ENCODE measurements at places on chromosomes 3 and 15. TPM values are rescaled to one million over a fixed set of nuclear protein-coding genes. Genes with fewer than 3 reads are reported as not detected.

- no peak for DNase-seq
These were observed 116.8 kb upstream of the CNTN6 start for GRCh38 chr3:976006-976405.

GRCh38 chr3:53328746-53329145 is 18.6 kb downstream of the DCP1A start:
- no peak for DNase-seq

DNA sequence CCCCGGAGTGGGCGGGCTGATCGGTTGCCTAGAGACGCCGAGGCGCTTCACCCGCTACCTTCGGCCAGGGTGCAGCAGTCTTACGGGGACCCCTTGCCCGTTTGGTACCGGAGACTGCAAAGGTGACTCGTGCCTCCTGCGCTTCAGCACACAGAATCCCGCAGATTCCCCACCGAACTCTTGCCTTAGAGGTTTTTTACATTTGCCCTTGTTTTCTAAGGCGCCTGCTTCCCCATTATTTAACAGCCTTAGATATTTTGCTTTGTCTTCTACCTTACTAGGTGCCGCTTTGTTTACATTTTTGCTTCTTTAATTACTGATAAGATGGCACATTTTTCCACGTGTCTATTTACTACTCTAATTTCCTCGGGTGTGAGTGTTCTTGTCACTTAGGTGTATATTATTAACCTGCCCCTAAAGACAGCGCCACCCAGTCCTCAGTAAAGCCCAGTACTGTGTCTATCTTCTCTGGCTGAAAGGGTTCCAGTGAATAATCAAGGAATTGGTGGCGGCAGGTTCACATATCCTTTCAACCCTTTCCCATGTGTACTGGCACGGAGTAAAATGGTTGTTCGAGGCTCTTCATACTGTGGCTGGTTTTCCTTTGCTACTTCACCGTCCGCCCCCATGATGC is 573 bp upstream of the CEP152 start:
- DNase-seq, result no peak

- DNase-seq, result no peak
These were observed 23.4 kb downstream of the SMAD6 start for GRCh38 chr15:66725464-66725785.

- no peak for DNase-seq
These were observed 23.8 kb upstream of the FOXP1 start for GRCh38 chr3:71607364-71607763.

- no peak for DNase-seq
These were observed 1.7 kb downstream of the ARPIN start for GRCh38 chr15:89910891-89911626.

DNA sequence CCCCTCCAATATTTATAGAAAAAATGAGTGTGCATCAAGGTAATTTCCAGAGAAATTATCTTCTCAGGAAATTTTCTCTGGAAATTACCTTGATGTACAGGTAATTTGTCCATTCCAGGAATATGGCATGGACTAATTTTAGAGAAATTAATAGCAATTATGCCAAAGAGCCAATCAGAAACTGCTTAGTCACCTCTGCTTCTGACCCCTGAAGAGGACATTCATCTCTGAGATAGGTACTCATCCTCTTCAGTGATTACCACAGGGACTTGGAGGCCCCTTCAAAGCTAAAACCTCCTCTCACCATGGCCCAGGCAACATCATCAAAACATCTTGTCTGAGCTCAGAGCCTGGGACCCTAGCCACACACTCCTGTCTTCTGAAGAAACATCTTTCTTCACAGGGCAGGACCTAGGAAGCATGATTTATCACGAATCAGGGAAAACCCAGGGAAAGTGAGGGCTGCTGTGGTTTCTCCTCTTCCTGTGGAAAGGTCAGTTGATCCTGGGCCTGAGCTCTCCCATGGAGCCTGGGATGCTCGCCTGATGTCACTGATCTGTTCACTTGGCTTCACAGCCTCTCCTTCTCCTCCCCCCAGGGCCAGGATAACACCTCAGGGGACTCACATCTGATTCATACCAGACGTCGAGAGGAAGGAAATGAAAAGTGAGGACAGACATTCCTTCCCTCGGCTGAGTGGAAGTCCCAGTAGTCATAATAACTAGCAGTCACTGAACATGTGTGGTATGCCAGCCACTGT is 210.5 kb downstream of the DTWD1 start:
- DNase-seq, result no peak

DNA sequence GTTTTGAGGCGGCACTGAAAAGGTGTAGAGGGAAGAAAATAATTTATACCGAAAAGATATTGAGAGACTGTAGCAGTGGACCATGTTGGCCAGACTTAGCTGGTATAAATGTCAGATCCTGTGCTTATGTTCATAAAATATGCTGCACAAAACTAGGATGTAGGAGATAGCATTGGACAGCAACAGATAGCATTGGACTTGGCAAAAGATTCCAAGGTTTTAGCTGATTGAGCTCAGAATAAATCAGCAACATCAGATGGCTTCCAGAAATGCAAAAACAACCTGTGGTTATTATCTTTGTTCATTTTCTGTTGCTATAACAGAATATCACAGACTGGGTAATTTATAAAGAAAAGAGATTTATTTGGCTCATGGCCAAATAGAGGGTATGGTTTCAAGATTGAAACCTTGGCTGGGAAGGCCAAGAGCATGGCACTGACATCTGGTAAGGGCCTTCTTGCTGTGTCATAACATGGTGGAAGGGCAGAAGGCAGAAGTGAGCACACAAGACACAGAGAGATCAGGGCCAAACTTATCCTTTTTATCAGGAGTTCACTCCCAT is 34.7 kb downstream of the SLC28A1 start:
- no peak for DNase-seq

GRCh38 chr3:186786922-186787321 is 3.5 kb downstream of the EIF4A2 start:
- no peak for DNase-seq

- no peak for DNase-seq
These were observed 153.9 kb downstream of the P3H2 start for GRCh38 chr3:189966843-189967242.

DNA sequence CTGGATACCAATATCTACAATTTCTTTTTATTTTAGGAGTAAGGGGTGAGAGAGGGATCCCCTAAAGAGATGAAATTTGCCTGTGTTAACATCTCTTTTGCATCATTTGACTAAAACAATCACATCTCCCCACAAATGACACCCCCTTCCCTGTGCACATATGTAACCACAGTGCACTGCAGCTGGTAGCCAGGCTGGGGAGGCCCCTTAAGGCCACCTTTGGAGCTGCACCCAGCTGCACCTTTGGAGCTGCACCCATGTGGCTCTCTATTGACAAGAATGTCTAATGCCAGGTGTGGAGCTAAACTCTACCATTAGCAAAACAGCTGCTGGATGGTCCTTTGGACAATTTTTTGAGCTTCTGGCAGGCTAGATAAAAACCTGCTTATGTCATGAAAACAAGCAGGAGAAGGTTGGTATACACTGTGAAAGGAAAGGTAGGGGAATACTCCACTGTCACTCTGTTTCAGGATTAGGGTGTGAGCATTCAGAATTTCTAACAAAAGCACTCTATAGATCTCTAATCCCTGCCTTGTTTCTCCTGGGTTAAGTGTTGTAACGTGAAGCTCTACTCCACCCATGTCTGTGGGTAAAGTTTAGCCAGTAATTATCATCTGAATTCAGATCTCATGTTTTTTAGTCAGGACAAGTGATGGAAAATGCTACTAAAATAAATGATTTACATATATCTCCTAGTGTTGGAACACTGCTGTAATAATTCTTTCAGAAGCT is 52.1 kb downstream of the TFG start:
- no peak for DNase-seq

DNA sequence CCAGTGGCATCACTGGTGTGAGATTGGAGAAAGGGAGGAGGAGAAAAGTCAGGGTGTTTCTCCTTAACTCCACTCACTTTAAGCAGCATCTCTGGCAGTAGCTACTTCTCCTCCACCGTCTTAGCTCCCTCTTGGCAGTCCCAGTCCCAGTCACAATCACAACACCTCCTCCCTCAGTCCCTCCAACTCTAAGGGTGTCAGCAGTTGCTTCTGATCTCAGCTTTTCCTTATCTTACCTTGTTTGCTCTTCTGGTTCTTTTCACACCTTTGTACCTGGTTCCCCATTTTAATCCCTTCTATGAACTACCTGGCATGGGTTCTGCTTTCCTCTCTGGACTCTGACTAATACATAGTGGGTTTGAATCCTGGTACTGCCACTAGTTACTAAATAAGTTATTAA is 188.3 kb upstream of the CTDSPL start:
- no peak for DNase-seq

The PPM1L gene
- total RNA-seq, result 13.2 TPM

The GOLGA6L10 gene
- 1.2 TPM for total RNA-seq

The SPATA16 gene
- total RNA-seq, result not detected

The ACOX2 gene
- total RNA-seq, result 12.8 TPM

The MME gene
- 0.34 TPM for total RNA-seq

The TRANK1 gene
- total RNA-seq, result 1.1 TPM

Measured in HCT116 (cell line).